ENCODE measurements at places on chromosomes 11 and 22.

DNA sequence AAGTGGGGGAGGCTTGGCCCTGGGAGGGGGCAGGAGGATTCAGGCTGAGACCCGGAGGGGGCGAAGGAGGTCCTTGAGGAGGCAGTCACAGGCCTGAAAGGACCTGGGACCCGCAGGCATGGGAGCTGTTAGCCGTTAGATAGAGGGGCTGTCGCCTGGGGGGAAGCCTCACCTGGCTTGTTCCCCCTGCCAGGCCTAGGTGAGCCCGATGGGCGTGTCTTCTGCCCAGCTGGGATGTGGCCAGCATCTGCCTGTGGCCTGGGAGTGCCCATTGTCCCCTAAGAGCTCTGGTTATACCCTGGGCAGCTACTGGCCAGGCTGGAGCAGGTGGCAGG lies 1.8 kb upstream of the DUSP8 start:
- peak; percentile 63 for DNase-seq

- no peak for DNase-seq
Observed at GRCh38 chr11:121715405-121715804, 262.6 kb upstream of the SORL1-AS1 start.

DNA sequence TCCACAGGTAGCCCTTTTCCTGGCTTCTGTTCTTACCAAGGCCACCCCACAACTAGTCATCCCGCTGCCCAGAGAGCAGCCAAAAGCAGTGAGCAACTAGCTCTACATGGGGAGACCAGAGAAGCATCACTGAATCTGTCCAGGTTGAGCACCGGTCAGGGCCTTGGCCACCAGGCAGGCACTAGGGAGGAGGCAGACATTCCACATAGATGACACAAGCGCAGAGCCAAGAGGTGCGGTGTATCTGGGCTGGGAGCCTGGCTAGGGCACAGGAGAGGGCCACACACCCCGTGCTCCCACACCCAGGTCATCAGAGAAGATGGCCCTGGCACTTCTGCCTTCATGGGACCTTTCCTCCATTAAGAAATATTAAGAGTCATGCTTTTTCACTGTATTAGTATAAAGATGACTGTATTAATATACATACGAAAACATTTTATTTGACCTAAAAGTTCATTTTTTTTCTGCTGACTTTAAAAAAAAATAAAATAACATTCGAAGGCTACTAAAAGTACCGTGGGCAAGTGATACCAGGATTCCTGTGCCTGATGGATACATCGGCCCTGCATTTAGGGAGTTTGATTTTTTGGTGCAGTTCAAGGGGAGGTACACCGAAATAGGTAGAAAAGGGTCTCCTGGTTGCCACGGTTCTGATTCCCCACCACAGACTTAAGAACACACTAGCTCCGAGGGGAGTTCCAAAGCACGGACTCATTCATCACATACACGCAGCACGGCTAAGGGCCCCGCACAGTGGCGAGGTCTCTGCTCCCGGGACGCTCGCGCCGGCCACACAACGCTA lies 1.2 kb downstream of the DGCR2 start:
- DNase-seq = no peak

- DNase-seq = no peak
Observed at GRCh38 chr11:11148596-11148995, 204.5 kb downstream of the CSNK2A3 start.

DNA sequence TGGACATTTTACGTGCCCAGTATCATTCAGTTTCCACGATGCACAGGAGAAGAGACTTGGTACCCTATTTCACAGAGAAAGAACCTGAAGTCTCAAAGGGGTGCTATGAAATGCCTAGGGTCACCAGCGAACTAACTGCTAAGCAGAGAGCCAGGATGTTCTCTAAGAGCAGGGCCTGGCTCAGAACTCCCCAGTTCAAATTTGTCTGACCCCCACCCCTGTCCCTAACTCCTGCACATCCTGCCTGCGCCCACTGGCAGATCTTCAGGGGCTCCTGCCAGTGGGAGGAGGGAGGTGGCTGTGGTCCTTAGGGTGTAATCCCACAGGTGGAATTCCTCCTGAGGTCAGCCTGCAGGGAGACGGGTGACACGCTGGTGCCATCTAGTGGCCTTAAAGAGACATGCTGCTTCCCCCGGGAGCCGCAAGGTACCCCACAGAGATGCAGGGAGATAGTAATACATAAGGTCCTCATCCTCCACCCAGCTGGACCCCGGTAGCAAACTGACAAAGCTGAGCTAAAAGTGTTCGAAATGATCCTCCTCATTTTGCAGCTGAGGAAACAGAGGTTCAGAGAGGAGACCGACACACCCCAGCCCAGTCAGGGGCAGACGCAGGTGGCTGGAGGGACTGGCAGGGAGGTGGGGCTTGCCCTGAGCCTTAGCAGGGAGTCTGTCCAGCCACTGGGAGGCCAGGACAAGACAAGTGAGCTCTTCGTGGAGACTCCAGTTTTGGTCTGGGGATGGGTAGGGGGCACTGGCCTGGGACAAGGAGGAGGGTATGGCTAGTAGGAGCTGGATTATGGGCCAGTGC lies 34.1 kb downstream of the MB start:
- peak; percentile 67 for DNase-seq

GRCh38 chr22:26197425-26197824 lies 28.2 kb downstream of the SEZ6L start:
- DNase-seq = no peak

GRCh38 chr11:1714908-1715885 lies 18.2 kb downstream of the KRTAP5-6 start:
- DNase-seq = no peak

DNA sequence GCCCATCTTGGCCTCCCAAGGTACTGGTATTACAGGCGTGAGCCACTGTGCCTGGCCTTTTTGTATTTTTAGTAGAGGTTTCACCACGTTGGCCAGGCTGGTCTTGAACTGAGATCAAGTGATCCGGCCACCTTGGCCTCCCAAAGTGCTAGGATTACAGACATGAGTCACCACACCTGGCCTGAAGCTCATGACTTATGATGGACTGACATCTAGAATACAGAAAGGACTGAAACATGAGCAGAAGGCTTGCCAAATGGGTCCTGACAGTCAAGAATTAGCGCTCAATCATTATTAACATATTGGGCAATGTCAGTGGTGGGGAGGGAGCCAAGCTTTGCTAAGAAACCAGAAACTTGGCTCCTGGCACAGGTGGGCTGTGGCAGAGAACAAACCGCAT lies 5.0 kb downstream of the FADS1 start:
- no peak for DNase-seq

DNA sequence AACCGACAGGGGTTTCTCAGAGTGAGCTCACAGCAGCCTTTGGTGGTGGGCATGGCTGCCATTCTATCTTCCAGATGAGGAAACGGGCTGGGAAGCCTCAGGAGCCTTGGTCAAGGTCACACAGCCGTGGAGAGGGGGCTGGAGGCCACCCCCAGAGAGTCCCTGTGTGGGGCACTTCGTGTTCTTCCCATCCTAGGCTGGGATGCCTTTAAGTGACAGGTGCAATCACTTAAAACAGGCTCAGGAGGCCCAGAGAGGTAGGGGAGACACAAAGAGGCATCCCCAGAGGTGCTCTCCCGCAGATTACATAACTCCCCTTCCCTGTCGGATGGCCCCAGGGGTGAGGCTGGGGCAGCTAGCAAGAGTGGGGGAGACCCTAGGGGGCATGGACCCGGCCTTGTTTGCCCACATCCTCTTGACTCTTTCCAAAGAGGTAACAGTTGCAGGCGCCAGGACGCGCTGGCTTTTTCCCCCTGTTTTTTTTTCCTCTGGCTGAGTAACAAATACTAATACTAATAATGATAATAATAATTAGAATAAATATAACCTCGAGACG lies 17.5 kb upstream of the SHISAL1 start:
- no peak for DNase-seq

GRCh38 chr22:49882519-49883293 lies 29.1 kb downstream of the ZBED4 start:
- DNase-seq = no peak

GRCh38 chr11:60377401-60378136 lies 763 bp upstream of the MS4A7 start:
- no peak for DNase-seq

DNA sequence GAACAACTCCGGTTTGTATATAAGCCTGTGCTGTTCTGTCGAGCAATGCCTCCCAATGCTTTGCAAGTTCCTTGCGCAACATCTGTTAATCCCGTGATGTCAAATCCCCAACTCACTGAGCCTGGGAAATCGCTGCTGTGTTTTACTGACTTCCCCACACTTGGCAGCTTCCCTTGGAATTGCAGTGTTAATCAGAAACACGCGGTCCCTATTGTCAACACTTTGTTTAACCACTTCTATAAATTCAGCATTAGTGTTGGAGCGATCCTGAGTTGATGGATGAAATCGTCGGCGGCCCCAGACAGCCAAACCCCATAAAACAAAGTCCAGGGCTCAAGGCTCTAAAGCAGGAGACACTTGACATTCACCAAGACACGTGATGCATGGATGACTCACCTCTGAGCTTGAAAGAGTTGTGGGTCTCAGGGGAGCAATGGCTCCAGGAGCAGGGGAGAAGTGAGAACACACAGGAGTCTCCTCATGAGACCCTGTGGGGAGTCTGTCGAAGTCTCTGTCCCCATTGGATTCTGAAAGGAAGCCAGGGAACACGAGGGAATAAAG lies 555.3 kb downstream of the MIAT start:
- DNase-seq = peak; percentile 45

GRCh38 chr11:105466582-105467228 lies 143.2 kb upstream of the GRIA4 start:
- DNase-seq = no peak

DNA sequence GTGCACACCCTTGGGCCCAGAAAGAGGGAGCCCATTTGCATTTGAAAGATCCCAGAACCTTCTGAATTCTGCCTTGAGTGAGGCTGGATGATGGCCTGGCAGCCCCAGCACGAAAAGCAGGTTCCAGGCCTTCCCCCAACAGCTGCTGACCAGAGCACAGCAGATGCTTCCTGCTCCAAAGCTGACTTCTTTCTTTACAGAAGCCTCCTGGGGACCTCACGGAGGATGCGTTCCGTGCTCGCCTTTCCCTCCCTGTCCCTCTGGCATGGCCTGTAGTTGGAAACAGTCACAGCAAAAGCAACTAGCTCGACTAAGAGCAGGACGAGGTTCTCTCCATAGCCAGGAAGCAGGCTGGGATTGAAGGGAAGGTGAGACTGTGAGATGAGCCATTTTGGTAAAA lies 107.7 kb upstream of the B3GAT1 start:
- DNase-seq = no peak

GRCh38 chr11:15006139-15006759 lies 34.1 kb upstream of the CALCA start:
- no peak for DNase-seq

DNA sequence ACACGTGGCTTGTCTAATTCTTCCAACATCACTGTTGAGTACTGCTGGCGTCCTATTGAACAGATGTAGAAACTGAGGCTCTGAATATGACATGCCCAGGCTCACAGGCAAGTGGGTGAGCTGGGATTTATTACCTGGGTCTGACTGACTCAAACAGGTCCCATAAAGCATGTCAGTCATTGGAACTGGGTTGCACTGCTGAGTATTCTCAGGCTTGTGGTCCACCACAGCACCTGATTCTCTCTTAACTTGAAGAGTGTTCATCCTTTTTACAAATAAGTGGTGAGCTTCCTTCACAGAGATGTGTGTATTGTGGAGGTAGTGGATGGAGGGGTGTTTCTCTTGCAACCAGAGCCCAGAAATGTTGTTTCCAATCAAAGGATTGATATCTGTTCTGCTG lies 44.5 kb downstream of the SC5D start:
- DNase-seq = no peak

DNA sequence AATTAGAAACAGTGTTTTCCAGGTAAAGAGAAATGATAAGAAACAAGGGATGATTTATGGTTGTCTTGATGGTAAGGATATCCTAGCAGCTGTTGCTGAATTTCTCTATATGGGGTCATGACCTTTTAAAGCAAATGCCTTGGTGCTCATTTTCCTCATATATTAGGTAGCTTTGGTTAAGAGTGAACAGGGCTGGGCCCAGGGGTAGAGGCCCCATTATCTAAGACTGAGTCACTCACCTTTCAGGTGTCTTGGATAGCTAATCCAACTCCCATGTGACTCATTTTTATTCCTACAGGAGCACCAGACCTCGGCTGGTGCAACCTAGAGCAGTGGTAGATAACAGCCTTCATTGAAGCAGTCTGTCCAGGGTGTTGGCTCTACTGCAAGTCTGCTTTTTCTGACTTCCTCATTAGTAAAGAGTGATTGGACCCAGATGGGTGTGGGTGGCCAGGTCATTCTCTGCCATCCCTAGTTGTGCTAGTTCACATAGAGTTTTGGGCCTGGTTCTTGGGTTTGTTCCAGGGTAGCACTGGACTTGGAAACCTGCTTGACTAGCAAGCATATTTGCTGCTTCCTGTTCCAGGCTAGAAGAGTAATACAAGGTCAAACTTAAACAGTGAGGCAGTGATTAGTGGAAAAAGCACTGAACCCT lies 37.4 kb downstream of the CTNND1 start:
- DNase-seq = peak; percentile 16

All from right kidney (tissue), 9 donors.